ENCODE measurements at places on chromosomes 13 and 19. TPM values are rescaled to one million over a fixed set of nuclear protein-coding genes. Genes with fewer than 3 reads are reported as not detected.

The FGF9 gene
- total RNA-seq = 0.20 TPM

The CEACAM20 gene
- not detected for total RNA-seq

The ZNF567 gene
- 15.9 TPM for total RNA-seq

- no peak for DNase-seq
These were observed 263.9 kb downstream of the MZT1 start for GRCh38 chr13:72463561-72463960.

- no peak for DNase-seq
These were observed 60.0 kb downstream of the ZNF627 start for GRCh38 chr19:11657307-11657706.

DNA sequence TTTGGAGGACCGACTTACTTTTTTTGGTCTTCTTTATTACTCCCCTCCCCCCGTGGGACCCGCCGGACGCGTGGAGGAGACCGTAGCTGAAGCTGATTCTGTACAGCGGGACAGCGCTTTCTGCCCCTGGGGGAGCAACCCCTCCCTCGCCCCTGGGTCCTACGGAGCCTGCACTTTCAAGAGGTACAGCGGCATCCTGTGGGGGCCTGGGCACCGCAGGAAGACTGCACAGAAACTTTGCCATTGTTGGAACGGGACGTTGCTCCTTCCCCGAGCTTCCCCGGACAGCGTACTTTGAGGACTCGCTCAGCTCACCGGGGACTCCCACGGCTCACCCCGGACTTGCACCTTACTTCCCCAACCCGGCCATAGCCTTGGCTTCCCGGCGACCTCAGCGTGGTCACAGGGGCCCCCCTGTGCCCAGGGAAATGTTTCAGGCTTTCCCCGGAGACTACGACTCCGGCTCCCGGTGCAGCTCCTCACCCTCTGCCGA lies 409 bp downstream of the FOSB start:
- no peak for DNase-seq

DNA sequence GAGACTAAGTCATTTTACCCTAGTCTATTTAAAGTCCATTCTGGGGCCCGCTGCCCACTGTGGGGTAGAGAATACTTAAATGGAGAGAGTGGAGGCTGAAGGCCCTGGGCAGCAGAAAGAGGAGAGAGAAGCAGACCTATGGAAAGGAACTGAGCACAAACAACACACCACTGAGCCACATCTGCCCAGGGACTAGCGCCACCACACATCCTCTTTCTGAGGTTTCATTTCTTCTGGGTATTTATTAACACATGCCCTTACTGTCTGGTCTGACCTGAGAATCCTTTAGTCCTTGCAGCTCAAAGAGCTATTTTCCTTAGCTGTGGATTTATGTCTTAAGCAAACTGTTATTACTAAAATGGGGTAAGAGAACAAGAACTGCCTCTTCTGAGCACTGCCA lies 154.0 kb downstream of the NALCN start:
- no peak for DNase-seq

GRCh38 chr19:54415208-54415900 lies at the start of gene TTYH1:
Gene TTYH1, plus strand, starts transcription at chr19:54415464. Its CDS starts 89 bp downstream, at chr19:54415553.
- DNase-seq = peak; percentile 62

- no peak for DNase-seq
These were observed 31.6 kb downstream of the SIGLEC7 start for GRCh38 chr19:51173681-51174080.

DNA sequence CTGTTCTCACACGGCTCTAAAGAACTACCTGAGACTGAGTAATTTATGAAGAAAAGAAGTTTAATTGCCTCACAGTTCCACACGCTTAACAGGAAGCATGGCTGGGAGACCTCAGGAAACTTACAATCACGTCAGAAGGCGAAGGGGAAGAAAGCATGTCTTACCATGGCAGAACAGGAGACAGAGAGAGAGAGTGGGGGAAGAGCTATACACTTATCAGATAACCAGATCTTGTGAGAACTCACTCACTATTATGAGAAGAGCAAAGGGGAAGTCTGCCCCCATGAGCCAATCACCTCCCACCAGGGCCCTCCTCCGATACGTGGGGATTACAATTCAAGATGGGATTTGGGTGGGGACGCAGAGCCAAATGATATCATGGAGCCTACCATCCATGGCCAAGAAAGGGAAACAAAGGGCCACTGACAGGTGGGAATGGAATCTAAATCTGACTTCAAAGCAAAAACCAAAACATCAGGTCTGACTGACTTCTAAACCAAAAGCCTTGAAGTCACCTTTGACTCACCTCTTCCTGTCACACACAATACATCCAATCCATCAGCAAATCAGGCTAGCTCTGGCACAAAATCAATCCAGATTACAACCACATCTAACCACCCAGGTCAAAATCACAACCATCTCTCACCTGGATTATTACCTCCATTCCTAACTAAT lies 189.7 kb downstream of the ENOX1 start:
- DNase-seq = no peak

DNA sequence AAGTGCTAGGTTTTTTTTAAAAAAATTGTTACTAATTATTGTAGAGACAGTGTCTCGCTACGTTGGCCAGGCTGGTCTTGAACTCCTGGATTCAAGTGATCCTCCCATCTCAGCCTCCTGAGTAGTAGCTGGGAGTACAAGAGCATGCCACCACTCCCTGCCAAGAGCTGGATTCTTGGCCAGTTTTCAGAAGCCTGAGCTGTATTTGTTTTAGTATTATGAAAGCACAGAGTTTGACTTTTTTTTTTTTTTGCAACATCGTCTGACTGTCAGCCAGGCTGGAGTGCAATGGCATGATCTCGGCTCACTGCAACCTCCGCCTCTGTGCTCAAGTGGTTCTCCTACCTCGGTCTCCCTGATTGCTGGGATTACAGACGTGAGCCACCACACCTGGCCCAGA lies 7.0 kb downstream of the ARMC6 start:
- DNase-seq = no peak

DNA sequence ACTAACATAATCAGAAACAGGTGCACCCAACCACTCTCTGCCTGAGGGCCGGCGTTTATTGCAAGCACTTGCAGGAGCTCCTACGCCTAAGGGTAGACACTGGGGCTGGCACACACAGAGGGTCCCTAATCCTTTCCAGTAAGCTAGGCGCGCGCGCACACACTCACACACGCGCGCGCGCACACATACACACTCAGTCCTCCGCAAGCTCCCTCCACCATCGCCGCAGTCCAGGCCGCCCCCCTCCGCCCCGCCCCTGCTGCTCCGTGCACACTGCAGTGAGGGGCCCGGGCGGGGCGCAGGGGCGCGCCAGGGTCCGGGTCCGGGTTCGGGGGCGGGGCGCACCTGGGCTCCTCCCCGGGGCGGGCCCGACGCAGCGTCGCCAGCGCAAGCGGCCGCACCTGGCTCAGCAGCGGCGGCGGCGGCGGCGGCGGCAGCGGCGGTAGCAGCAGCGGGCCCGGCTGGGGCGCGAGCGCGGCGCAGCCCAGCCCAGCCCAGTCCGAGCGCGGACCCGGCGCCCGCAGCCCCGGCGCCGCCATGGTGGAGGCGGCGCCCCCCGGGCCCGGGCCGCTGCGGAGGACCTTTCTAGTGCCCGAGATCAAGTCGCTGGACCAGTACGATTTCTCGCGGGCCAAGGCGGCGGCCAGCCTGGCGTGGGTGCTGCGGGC lies at the start of gene CAMSAP3:
TSS of gene CAMSAP3 (plus strand) at position 398 of the 668 bp plus-strand sequence. CDS start at position 538, 140 bp downstream.
- peak; percentile 86 for DNase-seq

DNA sequence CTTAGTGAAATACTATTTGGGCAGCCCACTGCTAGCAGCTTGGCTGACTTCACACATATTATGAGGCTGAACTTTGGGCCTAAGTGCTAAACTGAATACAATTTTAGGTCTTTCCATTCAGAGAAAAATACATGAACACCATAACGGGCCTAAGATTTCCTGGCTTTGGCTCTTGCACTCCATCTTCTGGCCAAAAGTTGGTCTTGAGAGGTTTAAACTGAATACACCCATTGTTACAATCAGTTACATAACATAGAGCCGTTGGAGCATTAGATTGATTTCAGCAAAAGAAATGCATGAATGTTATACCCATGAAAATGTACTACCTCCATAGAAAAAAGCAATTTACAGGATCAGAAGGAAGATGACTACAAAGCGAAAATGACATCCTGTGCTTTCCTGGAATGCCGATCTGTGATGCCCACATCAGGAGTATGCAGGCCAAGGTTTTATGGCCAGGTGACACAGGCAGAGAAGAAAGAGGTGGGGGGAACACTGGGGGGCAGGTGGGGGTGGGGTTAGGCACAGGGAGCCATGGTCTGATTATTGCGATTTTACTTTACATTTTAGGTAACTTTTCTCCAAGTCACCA lies 11.1 kb upstream of the SHISA2 start:
- no peak for DNase-seq
